ENCODE measurements at places on chromosomes 1 and 21.

DNA sequence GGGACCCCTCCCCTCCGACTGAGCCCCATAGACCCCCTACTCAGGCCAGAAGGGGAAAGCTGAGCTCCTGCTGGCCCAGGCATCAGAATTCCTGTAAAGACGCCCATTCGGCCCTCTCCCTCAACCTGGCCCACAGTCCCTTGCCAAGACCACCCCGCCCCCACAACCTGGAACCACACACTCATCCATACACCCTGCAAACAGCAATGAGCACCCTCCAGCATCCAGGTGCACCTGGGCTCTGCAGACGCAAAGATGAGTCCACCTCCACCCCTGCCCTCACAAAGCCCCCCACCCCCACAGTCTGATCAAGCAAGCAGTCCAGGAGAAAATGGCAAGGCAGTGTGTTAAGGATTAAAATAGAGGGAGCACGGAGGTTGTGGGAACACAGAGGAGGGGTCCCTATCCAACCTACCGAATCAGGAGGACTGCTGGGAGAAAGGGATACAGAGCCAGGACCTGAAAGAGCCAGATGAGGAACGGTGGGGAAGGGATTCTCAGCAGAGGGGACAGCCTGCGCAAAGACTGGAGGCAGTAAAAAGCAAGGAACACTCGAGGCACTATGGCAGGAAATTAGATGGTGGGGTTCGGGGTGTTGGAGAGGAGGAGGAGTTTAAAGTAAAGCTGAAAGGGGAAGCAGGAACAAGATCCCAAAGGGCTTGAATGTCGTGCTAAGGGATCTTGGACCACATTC lies 67.3 kb upstream of the LAPTM5 start:
- DNase-seq = no peak

DNA sequence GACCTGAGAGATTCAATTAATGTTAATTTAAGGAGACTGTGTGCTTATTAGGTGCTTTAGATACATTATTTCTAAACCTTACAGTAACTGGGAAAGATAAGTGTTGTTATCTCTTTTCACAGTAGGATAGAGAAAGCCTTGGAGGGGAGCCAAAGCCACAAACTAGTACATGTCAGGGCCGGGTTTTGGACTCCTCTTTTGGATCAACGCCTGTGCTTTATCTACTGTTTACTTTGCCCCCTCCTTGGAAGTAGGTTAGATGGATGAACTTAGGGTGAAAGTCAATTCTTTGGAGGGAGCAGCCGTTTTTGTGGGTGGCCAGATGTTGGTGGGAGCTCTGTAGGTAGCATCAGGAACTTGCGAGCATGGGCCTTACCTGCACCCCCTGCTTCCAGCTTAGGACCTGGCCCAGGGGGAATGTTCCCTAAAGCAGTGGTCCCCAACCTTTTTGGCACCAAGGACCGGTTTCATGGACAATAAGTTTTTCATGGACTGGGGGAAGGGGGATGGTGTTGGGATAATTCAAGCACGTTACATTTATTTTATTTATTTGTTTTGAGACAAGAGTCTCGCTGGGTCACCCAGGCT lies 1.7 kb downstream of the HHAT start:
- no peak for DNase-seq

DNA sequence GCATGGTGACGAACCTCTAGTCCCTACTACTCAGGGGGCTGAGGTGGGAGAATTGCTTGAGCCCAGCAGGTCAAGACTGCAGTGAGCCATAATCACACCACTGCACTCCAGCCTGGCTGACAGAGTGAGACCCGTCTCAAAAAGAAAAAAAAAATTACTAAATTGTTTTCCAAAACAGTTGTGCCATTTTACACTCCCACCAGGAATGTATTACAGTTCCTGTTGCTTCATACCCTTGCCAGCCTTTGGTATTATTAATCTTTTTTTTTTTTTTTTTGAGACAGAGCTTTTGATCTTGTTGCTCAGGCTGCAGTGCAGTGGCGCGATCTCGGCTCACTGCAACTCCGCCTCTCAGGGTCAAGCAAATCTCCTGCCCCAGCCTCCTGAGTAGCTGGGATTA lies 55.9 kb downstream of the RPS6KA1 start:
- DNase-seq = no peak

GRCh38 chr1:109824349-109825115 lies 60.8 kb upstream of the EPS8L3 start:
- no peak for DNase-seq

DNA sequence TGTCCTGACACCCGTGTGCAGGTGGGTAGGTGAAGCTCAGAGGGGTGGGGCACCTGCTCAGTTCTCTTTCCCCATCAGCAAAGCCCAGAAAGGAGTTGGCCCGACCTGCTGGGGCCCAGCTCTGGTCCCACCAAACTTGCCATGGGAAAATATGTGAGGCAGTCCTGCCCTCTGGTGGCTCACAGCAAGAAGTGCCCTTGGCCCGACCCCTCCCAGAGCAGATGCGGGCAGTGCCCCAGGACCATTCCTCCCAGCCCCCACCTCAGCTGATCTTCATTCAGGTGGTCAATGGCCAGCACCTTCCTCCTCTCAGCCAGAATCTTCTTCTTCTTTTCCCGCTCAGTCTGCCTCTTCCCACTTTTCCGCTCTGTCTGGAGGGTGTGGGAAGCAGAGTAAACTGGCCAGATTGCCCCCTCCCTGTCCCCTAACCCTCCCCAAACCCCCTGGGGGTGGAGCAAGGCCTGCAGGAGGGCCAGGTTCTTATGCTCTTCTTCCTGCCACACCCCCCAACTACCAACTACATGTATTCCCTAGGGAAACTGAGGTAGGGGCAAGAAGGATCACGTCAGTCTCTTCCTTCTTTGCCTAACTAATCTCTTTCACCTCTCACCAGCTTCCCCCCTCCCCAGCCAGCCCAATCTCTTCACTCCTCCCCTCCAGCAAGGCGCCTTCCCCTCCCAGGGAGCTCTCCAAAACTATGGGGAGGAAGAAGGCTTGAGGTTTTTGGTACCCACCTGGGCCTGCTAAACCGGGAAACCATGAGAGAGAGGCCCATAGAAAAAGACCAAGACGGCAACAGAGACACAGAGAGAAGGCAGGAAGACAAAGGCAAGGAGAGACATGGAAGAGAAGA lies 15.6 kb downstream of the TNNT2 start:
- peak; percentile 39 for DNase-seq

DNA sequence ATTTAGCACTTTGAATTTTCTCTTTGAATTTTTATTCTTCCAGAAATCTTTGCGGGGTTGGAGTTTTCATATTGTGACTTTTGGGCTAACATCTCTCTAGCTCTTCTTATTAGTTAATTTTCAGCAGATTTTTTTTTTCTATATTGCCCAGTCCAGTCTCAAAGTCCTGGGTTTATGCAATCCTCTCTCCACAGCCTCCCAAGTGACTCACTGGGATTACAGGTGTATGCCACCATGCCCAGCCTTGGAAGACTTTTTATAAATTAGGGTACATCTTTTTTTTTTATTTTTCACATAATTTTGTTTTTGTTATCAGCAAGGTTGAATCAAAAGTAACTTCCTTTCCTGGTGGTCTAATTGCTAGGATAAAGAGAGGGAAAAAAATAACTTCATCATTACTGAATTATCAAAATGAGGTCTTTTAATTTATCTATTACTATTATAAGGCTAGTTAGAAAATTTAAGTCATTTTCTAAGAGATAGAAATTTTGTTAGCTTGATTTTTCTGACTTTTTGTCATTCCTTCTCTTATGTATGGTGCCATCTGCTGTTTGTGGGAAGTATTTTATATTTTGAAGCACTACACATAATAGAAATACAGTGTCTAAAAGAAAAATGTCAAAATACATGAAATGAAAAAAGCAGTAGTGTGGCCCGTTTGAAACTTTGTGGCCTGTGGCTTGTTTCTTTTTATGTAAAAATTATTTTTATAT lies 273.4 kb upstream of the CACYBP start:
- peak; percentile 5 for DNase-seq

DNA sequence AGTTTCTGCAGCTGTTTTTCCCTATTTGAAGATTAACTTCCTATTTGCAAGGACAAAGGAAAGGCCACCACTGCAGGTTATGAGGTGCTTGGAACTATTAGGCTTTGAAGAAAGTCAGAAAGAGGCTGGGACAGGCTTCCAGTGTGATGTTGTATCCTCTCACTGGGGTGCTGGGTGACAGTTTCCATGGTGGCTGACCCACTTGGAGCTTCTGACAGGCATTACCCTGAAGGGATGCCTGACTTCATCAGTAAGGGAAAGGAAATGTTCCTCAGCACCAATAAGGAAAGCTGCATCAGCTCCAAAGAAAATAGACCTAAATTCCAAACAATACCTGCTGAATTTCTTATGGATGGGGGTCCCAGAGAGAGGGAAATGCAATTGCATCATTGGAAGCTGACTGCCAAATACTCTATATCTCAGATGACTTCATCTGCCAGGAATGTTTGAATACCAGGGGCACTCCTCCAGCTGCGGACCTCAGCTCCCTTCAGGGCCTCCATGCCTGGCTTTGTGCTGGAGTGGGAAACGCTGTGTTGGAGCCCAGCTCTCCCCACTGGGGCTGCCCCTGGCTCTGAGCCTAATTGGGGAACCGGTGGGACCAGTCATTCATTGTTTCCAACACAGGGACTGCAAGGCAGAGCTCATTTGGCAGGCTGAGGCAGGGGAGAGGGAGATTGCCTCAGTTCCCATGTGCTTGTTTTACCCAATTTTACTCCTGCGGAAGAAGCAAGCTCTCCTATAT lies 76.6 kb downstream of the RGL1 start:
- DNase-seq = no peak

- DNase-seq = peak; percentile 18
These were observed 11.0 kb downstream of the PLEKHA6 start for GRCh38 chr1:204348722-204349121.

DNA sequence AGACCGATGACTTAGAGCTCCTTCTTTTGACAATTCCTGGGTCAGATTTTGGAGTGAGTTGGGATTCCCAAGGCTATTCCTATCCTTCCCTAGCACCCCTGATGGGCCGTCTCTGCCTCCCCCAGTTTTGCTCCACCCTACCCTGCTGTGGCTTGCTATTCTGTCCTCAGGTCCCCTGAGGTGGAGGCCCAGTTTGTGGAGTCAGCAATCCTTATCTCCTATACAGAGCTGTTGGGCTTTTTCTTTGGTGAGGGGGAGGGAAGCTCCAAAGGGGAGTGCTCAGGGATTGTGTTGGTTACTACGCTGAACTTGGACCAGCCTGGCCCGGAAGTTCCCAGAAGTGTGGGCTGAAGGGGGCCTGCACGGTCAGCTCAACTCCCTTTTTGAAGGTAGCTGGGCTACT lies 7.6 kb downstream of the SESN2 start:
- DNase-seq = no peak

GRCh38 chr21:16137106-16137505 lies 407.3 kb downstream of the USP25 start:
- no peak for DNase-seq

GRCh38 chr1:182325339-182325738 lies 66.3 kb downstream of the GLUL start:
- no peak for DNase-seq

DNA sequence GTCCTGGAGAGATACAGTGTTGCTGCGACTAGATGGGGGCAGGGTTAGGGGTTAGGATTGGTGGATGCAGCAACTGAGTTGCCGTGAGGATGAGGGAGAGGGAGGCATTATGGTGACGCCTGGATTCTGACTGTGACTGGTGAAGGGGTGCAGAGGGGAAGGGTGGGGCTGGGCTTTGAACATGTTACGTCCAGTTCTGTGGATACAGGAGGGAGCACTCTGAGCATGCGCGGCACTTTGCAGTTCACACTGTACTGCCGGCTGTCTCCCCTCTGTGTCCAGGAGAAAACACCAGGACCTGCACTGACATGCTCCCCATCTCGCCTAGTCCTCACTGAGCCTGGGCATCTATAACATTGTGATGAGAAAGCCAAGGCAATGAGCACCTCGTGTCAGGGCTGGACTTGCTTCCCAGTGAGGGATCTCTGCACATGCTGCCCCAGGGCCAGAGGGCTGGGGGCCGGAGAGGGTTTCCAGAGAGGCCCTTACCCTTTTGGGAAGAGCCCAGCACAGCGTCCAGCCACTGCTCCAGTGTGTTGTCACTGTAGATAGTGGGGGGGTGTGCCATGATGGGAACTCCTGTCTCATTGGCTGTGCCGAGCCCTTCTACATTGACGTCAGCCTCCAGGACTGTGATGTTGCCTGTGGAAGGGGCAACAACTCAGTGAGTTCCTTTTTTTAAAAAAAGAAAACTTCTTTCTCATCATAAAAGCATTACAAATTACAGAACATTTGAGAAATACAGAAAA lies 7.6 kb downstream of the FAM151A start:
- no peak for DNase-seq

DNA sequence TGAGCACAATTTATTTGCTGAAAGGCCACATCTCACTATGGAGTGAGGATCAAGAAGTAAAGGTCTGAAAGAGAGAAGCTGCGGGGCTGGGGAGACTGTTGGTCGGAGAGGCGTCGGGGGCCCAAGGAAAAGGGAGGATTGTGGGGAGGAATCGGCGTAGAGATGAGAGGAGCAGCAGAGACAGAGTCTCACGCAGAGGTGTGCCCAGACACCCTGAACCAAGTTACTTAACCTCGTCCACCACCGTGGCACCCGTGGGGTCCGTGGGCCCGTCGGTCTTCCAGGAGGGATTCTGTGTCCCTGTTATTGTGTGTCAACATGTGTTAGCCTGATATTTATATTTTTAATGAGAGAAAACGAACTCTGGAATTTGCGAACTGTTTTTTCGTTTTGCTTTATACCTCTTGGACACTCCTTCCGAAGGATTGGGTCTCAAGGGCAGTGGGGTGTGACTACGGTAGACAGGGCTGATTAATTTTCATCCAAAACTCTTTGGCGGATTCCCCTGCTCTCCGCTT lies 3.8 kb upstream of the NBPF1 start:
- no peak for DNase-seq

DNA sequence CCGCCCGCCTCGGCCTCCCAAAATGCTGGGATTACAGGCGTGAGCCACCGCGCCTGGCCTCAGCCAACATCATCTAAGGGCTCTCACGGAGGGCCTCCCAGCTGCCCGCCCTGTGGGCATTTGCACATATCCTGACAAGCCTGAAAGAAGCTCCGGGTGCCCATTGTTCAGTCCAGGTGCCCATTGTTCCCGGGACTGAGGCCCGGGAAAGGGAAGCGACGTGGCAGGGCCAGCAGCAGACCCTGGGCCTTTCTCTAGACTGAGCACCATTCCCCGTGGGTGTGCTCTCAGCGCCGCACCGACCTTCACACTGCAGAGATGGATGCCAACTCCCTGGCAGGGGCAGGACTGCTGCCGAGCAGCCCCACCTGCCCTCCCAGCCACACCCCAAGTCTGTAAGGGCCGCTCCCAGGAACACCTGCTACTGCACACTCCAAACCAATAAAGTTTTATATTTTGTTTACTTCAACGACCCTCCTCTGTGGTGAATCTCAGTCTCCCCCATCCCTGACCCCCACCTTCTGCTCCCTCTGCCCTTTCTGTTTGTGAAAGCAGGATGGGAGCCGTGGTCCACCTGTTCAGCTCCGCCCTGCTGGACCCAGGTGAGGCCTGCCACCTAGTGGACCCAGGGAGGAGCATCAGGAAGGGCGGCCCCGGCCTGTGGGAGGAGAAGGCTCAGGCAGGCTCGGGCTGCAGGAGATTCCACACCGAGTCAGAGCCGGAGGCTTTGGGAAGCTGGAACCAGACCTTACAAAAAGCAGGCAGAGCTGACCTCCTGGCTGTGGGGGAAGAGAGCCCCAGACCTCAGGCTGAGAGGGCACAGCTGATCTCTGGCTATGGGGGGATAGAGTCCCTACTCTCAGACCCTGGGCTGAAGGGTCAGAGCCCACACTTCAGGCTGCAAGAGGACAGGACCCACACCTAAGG lies 1.1 kb upstream of the TMEM82 start:
- DNase-seq = peak; percentile 77

Data from NCI-H524 (cell line).